ENCODE measurements at places on chromosomes 3 and 15.

- no peak for DNase-seq
Measured at GRCh38 chr3:159196359-159196758, 394.5 kb downstream of the MFSD1 start.

DNA sequence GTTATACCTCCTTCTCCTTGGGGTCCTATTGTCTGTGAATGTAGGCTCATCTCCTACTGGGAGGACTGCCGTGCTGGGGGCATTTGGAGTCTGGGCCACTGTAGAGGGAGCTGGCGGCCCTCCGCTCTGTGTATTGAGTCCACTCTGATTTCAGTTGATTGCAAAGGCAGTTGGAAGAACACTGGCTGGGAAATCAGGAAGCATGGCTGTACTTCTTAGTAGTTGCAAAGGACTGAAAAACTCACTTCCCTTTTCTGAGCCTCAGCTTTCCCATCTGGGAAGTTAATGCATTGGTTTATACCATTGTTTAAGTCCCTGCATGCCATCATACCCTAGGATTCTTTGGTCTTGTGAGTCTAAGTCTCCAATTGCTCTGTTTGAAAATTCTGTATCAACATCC lies 46.7 kb downstream of the TMED3 start:
- no peak for DNase-seq

- DNase-seq, result no peak
Measured at GRCh38 chr15:34847598-34847997, 52.2 kb upstream of the ACTC1 start.

- no peak for DNase-seq
Measured at GRCh38 chr3:171453180-171453886, 6.9 kb downstream of the TNIK start.

GRCh38 chr3:158095814-158096704 lies 10.2 kb downstream of the SHOX2 start:
- DNase-seq, result no peak

- DNase-seq, result no peak
Measured at GRCh38 chr3:126395846-126396513, 1.3 kb downstream of the CFAP100 start.

GRCh38 chr3:52558436-52558835 lies 22.0 kb downstream of the UQCC5 start:
- DNase-seq, result no peak

GRCh38 chr3:28151608-28152228 lies 89.7 kb upstream of the CMC1 start:
- no peak for DNase-seq

DNA sequence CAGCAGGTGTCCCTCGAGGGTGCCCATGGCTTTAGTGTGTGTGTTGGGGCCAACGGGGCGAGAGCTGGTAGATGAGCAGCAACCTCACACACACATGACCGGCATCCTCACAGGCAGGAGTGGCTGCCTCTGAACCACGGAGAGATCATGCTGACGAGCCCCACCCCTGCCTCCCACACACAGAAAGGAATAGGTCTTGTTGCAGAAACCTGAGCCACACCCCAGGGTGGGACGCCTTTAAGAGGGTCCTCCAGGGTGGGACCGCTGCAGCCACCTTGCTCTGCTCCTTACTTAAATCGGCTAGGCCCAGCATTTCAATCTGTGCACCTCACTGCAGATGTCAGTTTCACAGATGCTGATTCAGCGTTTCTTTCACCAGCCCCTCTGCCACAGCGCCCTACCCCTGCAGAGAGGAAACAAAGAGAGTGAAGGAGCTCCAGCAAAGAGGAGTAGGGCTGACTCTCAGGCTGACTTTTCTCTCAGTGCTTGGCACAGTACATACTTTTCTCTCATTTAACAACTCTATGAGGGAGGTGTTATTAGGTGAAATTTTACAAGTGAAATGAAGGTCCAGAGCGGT lies 61.2 kb upstream of the EPHB3 start:
- no peak for DNase-seq

DNA sequence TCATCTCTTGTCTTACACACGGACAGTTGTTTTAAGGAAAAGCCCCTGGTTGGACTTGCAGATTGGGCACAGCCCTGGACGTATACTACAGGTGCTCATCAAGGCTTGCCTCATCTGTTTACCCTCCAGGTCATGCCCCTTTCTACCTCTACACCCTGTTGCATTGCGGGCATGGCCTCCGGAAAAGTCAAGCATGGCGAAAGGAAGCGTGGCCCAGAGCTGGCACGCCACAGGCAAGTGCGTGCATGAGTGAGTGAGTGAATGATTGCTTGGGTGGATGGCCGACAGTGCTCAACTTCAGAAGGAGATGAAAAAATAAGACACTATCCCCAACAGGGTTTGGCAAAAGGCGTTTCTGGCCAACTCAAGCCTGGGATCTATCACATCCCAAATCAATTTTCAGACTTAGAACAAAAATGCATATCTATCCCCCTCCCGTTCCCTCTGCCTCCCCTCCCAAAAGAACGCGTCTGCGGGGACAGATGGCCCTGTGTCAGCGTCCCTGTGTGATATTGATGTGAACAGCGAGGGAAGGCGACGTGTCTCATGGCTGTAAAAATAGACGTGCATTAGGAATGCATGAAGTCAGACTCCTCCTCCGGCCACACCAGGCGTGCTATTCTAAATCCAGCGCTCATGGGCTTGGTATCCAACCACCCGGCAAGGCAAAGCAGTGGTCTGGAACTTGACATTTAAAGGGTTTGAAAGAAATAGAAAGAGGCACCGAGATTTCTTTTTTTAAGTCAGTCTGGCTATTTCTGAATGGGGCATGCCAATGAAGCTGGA lies 96.0 kb downstream of the RPLP1 start:
- no peak for DNase-seq

- DNase-seq, result no peak
Measured at GRCh38 chr15:79610021-79610420, 177.9 kb downstream of the MINAR1 start.

- no peak for DNase-seq
Measured at GRCh38 chr3:28726840-28727239, 378.2 kb upstream of the AZI2 start.

DNA sequence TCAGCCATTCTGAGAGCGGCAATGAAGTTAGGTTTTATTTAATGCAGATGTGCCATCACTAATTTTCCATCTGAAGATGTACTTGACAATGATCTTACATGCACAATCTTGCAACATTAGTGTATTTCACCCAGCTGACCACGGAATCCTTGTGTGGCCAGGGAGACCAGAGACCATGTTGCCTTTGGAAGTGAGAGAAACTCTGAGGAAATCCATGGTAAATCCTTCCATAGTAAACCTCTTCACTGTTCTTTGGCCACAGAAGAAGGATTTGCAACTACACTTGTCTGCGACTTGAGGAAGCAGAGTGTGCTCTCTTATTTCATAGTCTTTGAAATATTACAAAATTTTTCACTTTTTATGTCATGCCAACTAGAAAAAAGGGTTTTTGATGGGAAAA lies 128.4 kb upstream of the IGSF10 start:
- DNase-seq, result no peak

GRCh38 chr3:172634948-172635347 lies 75.9 kb downstream of the NCEH1 start:
- DNase-seq, result no peak

DNA sequence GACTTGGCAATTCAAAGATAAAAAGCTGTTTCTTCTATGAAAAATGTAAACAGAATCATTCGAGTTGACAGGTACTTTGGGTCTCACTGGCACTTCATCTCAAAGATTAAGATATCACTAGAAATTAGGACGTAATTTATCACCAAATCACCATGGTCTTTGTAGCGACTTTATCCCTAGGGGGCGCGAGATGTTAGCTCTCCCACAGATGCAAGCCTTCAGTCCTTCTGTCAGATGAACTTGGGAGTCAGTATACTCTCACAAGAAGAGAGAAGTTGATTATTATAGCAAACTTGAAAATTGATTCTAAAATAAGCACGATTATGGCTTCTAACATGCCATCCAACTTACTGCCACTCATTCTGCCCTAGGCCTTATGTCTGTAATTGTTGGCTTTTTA lies 150.3 kb downstream of the ALCAM start:
- DNase-seq, result no peak

GRCh38 chr3:110629917-110630316 lies 441.7 kb upstream of the NECTIN3 start:
- DNase-seq, result no peak

DNA sequence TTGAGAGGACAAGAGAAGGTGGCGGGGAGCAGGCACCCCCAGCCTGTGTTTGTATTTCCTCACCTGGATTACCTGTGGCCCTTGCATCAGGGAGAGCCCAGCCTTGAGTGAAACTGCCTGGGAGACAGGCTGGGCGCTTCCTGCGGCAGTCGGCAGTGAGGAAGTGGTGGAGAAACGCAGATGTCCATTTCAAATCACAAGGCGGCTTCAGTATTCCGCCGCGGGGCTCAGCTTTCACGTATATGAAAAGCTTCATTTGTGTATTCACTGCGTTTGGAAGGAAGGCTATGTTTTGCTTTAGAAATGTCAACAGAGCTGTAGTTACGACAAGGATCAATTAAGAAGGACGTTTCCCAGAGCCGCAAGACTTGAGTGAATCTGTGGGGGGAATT lies 167.4 kb upstream of the CTDSPL start:
- peak; percentile 40 for DNase-seq

GRCh38 chr3:923161-923910 lies 169.5 kb upstream of the CNTN6 start:
- DNase-seq, result no peak

- no peak for DNase-seq
Measured at GRCh38 chr15:53160092-53160704, 370.1 kb upstream of the ONECUT1 start.

DNA sequence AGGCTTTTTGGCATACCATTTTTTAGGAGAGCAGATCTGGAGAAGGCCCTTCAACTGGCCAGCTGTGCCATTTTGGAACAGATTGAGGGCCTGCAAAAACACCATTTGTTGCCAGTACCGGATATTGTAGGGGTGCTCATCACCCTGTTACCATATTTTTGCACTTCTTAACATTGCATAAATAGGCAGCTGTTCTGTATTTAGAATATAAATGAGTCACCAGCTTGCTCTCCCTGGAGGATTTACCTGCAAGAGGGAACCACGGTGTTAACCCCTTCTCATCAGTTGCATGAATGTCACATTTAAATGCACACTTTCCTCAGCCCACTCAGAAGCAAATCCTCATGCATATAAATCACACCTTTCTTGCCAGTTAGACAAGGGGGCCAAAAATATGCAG lies 435.6 kb downstream of the ROBO2 start:
- DNase-seq, result no peak

GRCh38 chr3:42702066-42702951 lies at the start of gene HHATL:
Gene HHATL, minus strand, starts transcription at chr3:42702798. Its CDS starts 1,972 bp downstream, at chr3:42700826.
- peak; percentile 9 for DNase-seq

- peak; percentile 68 for DNase-seq
Measured at GRCh38 chr15:89121414-89121813, 33.2 kb downstream of the ABHD2 start.

DNA sequence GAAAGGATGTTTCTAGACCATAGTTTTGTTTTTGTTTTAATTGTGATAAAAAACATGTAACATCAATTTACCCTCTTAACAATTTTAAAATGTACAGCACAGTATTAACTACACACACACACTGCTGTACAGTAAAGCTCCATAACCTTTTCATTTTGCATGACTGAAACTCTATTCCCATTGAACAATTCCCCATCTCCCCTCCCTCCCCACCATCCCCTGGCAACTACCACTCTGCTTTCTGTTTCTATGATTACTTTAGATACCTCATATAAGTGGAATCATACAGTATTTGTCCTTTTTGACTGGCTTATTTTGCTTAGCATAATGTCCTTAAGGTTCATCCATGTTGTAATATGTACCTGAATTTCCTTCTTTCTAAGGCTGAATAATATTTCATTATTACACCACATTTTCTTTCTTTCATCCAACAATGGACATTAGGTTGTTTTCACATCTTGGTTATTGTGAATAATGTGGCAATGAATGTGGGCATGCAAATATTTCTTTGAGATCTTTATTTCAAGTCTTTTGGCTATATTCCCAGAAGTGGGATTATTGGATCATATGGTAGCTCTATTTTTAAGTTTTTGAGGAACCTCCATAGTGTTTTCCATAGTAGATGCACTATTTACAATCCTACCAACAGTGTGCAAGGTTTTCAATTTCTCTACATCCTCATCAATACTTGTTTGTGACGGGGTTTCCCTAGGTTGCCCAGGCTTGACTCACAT lies 10.7 kb downstream of the CHST14 start:
- DNase-seq, result no peak

GRCh38 chr15:40266828-40267304 lies 16.0 kb downstream of the ANKRD63 start:
- no peak for DNase-seq

DNA sequence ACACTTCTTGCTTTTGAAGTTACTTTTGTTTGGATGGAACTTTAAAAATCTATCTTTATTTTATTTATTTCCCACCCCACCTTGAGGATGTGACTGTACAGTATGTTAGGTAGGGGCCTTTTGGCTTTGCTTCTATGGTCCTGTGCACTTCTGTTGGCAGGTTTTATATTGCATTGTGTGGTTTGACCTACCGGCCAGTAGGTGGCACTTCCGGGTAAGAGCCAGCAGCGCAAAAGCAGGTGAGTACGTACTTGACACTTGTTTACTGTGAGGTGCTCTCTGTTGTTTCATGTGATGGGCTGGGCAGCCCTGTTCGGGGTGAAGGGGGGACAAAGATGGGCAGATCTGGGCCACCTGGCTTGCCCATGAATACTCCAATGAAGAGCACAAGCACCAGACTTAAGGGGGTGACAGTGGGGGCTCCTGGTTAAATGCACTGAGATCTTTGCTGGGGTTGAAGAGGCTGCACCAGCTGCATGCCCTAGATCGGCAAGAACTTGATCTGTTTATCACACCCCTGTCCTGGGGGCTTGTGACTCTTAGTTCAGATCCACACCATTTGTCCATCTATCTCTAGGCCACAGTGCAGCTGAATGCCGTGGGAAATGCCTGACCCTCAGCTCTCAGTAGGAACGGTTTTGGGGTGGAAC lies 131.6 kb downstream of the NLGN1 start:
- no peak for DNase-seq

DNA sequence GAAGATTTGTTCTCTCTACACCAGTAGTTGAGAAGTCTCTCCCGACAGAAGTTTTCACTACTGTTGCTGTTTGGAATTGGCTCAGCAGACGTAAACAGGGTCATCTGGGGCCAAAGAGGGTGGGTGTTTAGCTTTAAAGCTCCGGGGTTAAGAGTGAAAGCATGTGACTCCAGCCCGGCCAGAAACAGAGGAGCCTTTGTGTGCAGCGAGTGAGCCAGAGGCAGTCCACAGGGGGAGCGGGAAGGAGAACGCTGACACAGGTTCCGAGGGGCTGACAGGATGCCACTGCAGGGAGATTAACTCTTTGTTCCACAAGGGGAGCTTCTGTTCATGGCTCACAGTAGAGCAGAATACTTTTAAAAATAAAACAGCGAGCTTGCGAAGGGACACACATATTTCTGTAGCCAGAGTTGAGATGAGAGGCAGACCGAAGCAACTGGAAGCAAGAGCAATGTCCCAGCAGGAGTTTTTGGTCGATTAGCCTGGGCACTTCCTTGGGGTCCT lies 26.9 kb downstream of the BMF start:
- DNase-seq, result peak; percentile 77

DNA sequence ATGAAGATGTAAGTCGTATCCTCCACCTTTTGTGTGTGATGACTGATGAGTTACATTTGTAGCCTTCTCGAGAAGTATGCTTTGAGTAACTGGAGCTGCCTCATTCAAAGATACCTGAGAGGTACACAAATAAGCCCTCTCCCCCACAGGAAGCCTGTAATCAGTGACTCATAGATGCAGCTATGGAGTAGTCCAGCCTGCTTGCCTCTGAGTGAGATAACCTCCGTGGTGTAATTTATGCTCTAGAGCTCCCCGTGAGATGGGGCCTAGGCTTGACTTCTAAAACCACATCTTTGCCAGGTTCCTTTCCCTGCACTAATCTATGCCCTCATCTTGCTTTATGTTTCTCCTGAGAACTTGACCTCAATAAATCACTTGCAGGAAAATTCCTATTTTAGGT lies 291.7 kb downstream of the SUCLG2 start:
- no peak for DNase-seq
